ENCODE measurements at places on chromosomes 11 and 22.

GRCh38 chr11:76671237-76671592 lies 668 bp upstream of the LRRC32 start:
- DNase-seq = no peak

- DNase-seq = no peak
These were observed 12.1 kb upstream of the BBOX1 start for GRCh38 chr11:27028561-27028965.

DNA sequence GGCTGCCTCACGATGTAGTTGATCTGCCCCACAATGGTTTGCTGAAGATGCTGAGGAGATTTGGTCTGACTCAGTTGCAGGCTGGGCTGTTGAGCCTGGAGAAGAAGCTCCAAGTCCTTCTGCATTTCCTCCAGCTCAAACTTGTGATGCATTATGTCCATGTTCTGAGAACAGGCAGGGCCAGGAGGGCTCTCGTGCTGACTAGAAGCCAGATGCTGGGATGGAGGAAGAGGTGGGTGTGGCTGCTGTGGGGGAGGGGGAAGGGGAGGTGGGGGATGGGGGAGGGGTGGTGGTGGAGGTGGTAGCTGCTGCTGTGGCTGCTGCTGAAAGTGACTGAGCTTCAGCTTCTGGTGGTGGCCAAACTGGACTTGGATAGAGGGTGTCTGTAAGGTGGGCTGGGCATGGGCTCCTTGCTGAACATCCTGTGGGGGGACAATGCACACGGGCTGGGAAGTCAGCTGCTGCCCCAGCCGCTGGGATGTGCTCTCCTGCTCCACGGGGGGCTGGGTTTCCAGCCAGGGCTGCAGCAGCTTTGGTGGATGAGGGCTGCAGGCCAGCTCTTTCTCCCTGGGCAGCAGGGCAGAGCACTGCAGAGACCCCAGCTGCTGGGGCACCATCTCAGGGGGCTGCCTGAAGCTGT lies 42.1 kb downstream of the TRIM66 start:
- no peak for DNase-seq

DNA sequence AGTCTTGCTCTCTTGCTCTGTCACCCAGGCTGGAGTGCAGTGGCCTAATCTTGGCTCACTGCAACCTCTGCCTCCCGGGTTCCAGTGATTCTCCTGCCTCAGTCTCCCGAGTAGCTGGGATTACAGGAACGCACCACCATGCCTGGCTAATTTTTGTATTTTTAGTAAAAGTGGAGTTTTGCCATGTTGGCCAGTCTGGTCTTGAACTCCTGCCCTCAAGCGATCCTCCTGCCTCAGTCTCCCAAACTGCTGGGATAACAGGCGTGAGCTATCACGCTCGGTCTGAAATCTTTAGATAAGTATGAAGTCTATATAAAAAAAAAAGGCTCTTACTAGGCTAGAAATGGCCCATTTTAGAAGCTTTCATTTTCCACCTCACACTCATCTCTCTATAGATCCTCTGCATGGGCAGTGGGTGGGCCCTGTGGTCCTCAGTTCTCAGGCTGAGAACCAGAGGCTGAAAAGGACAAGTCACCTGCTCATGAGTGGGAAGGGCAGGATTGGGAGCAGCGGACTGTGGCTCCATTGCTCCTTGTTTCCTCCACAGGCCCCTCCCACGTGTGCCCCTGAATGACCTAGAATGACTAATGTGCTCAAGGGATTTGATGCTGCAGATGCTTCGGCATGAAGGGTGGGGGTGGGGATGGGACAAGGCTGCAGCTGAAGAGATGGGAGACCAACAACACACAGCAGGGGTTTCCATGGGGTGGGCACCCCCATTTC lies 19.8 kb upstream of the PRAME start:
- no peak for DNase-seq

GRCh38 chr11:76781046-76781801 lies 1.9 kb upstream of the TSKU start:
- DNase-seq = no peak

GRCh38 chr11:69243496-69244200 lies 50.3 kb upstream of the MYEOV start:
- DNase-seq = no peak

- peak; percentile 75 for DNase-seq
These were observed 45.2 kb downstream of the SLC5A12 start for GRCh38 chr11:26676641-26677040.

DNA sequence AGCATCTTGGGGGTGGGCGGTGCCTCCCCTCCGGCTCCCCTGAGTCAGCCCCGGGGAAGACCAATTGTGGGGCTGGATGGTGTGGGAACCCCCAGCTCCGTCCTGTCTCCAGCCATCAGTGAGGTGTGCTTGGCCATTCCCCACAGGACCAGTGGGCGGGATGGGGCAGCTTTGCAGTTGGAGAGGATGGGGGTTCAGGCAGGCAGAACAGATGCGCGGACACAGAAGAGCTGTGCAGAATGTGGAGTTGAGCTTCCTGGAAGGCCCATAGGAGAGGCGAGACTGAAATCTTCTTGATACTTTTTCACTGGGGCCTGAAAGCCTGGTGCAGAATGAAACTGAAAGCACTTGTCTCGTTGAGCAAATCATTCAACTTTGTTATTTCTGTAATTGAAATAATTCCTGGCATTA lies 23.8 kb downstream of the PARVB start:
- DNase-seq = no peak

GRCh38 chr11:72724021-72724551 lies 28.1 kb downstream of the ARAP1 start:
- DNase-seq = no peak

- no peak for DNase-seq
These were observed 50.3 kb downstream of the CLMP start for GRCh38 chr11:123144707-123145106.

GRCh38 chr11:113796663-113797259 lies 17.2 kb downstream of the CLDN25 start:
- no peak for DNase-seq

GRCh38 chr11:117843666-117844484 lies 19.3 kb upstream of the FXYD2 start:
- DNase-seq = peak; percentile 15

GRCh38 chr11:44782478-44782877 lies 55.7 kb downstream of the TSPAN18 start:
- no peak for DNase-seq

DNA sequence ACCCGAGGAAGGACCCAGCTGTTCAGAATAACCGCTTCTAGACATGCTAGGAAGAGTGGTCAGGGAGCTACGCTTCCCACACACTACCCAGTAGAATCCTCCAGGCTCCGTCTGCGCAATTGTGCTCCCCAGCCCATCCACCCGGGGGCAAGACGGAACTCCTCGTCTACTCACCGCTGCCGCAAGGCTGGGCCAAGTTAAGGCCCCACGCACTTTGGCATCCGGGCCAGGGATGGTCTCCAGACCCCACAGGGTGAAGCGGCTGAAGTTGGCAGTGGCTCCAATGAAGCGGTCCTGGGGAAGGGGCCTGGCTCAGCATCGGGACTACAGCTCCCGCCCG lies 757 bp downstream of the RNASEH2C start:
- no peak for DNase-seq

- no peak for DNase-seq
These were observed 4.8 kb downstream of the OAF start for GRCh38 chr11:120215634-120216033.

DNA sequence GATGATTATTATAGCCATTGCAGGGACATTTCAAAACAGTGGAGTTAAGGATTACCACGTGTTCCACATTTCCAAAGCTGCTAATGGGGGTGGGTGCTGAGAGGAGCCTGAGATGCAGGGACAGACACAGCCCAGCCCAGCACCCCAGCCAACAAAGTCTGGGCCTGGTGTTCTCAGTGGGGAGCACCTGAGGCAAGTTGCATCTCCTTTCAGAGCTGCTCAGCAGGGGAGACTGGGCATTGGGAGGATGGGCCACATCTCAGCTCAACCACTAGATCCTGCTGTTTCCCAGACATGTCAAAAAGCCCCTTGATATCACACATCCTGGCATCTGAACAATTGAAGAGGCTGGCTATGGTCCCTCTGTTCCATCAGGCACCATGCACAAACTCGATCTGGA lies 458.0 kb upstream of the KIRREL3 start:
- no peak for DNase-seq

DNA sequence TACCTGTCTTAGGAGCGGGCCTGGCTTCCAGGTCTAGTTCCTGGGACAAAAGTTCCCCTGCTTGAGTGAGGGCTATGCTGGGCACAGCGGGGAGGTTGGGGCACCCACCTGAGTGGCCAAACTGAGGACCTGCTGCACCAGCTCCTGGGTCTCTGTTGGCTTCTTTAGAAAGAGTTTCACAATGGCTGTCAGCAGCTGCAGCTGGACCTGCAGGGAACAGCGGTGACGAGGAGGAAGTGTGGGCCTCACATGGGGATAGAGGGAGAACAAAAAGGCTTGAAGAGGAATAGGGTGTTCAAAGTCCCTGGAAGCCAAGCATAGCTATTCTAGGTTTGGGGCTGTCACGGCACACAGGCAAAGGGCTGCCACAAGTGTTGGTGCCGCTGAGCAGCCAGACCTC lies 26.7 kb upstream of the RASL10A start:
- no peak for DNase-seq

DNA sequence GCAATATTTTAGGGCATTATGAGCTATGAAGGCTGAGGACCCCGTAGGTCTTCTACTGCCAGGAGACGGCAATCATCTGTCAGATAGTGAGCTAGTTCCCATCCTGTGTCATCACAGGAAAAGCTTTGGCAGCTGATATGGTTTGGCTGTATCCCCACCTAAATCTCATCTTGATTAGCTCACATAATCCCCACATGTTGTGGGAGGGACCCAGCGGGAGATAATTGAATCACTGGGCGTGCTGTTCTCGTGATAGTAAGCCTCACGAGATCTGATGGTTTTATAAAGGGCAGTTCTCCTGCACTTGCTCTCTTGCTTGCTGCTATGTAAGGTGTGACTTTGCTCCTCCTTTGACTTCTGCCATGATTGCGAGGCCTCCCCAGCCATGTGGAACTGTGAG lies 18.1 kb downstream of the CSRP3 start:
- DNase-seq = no peak

- DNase-seq = peak; percentile 59
These were observed 11.8 kb downstream of the TIGD3 start for GRCh38 chr11:65366340-65366773.

DNA sequence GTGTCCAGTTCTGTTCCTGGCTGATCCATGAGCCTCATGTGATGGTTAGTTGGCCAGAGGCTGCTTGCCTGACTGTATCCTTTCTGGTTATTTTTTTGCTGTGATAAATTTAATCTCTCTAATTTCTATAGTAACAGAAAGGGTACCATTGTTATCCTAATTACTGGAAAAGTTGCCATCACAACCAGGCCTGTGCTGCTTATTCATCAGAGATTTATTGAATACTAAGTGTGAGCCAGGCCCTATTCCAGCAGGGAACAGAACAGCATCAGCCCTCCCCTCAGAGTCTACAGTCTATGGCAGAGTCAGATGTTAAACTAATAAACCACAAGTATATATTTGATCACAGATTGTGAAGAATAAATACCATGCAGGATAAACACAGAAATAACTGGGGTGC lies 86.8 kb downstream of the DEPDC5 start:
- DNase-seq = no peak

DNA sequence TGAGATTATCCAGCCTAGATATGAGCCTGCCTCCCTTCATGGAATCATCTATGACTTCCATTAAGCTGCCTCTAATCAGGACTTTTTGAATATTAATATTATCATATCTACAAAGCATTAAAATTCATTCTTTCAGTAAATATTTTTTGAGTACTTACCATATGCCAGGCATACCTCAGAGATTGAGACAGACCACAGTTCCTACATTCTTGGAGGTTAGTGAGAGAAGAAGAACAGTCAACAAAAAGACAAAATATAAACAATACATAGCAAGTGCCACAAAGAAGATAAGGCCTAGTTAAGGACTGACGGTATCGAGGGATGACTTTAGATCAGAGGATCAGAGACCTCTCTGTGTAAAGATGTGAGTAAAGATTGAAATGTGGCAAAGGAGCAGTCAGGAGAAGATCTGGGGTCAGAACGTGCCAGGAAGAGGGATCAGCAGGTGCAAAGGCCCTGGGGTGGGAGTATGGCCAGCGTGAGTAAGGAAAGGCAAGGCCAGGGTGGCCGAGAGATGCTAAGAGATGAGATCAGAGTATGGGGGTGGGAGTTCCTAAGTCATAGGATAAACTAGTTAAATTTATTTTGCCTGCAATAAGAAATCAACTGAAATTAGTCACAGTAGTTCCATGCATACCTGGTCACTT lies 15.4 kb downstream of the SLC35C1 start:
- DNase-seq = no peak

DNA sequence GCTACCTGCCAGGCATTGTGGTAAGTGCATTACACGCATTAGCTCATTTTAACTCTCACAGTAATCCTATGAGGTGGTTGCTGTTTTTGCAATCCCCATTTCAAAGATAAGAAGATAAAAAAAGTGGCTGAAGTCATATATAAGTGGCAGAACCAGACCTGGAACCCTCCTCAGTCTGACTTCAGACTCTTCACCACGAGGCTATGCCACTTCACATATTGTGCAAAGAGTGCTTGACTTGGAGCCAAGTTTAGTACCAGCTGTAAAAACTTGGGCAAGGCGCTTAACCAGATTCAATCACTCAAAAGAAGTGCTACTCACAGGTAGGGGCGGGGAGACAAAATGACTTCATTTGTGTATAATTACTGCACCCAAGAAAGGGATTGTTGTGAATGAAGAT lies 15.3 kb downstream of the BPIFC start:
- peak; percentile 40 for DNase-seq

- DNase-seq = no peak
These were observed 12.1 kb downstream of the TTLL8 start for GRCh38 chr22:50046019-50046415.

- DNase-seq = no peak
These were observed 15.1 kb upstream of the RGL4 start for GRCh38 chr22:23675502-23676415.

Measured in foreskin keratinocyte (primary cell).